ENCODE measurements at places on chromosomes 1 and 21.

DNA sequence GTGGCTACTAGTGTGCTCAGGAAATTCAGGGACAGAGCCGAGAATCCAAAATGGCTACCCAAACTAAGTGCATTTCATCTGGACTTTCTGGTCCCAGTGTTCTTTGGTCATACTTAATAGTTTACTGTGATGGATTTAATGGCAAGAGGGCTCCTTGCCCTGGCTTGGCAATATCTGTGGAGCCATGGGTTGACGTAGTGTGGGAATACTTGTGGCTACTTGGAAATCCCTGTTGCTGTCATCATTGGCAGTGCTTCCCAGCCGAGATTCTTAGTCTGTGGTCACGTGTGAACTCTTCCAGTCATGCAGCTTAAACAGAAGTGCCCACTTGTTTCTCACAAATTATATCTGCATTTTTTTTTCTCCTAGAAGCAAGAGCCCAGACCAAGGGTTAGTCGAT is 198.9 kb downstream of the HS2ST1 start:
- no peak for DNase-seq

- no peak for DNase-seq
Observed at GRCh38 chr1:94757931-94758330, 62.2 kb upstream of the SLC44A3 start.

- no peak for DNase-seq
Observed at GRCh38 chr1:38608202-38608864, 251.2 kb downstream of the RRAGC start.

GRCh38 chr1:202965422-202965821 is 1.6 kb downstream of the CYB5R1 start:
- no peak for DNase-seq

DNA sequence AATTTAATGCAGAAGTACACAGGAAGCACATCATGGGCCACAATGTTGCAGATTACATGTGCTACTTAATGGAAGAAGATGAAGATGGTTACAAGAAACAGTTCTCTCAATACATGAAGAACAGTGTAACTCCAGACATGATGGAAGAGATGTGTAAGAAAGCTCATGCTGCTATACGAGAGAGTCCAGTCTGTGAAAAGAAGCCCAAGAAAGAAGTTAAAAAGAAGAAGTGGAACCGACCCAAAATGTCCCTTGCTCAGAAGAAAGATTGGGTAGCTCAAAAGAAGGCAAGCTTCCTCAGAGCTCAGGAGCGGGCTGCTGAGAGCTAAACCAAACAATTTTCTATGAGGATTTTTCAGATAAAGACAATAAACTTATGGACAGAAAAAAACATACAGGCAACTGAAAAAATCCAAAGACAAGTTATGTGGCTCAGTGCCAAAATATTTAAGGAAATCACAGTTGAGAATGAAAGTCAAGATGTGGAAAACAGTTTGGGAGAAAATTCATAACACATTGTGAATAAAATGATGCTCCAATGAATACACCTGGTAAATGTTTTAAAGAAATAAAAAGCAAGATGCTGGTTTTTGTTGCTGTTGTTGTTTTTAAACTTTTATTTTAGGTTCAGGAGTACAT is 2.8 kb upstream of the ZNF644 start:
- no peak for DNase-seq

GRCh38 chr1:183871601-183872000 is 66.7 kb downstream of the RGL1 start:
- no peak for DNase-seq

DNA sequence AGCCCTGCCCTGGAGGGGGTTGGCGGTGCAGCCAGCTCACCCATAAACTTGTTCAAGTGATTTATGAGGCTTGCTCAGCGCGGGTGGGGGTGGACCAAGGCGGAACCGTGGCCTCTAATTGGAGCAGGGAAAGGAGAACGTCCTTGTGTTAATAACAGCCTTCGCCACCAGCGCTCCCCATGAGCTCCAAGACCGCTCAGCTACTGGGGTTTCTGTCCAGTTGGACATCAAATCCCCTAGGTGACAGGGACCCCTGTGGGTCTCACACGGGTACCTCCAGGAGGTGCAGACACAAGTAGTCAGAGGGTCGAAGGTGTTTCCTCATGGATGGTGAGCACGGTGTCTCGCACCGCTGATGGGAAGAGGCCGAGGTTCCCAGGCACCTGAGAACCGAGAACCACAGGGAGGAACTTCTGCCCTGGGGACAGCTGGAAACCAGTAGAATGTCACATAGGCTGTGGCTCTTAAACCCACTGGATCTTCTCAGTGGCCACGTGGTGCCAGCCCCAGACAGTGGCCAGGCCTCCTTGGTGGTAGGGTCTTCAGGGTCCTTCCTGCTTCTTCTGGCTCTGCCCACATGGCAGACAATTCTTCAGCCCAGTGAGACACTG is 3.7 kb upstream of the ACTRT2 start:
- DNase-seq = no peak

DNA sequence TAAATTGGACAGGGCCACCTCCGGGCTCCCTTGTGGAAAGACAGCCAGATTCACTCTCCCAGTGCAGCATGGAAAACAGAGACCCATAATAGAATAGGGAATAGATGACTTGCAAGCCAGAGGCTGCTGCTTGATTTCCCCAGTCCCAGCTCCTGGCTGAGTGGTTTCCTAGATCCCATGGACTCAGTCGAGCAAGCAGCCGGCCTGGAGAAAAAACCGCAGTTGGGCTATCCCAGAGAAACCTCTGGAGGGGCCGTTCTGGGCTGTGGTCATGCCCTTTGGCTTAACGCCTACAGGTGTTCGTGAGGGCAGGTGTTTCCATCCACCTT is 61.7 kb downstream of the ELK4 start:
- DNase-seq = no peak

- no peak for DNase-seq
Observed at GRCh38 chr1:121558514-121558913, 373.7 kb downstream of the SRGAP2C start.

GRCh38 chr1:228918335-228918734 is 183.1 kb downstream of the RHOU start:
- no peak for DNase-seq

DNA sequence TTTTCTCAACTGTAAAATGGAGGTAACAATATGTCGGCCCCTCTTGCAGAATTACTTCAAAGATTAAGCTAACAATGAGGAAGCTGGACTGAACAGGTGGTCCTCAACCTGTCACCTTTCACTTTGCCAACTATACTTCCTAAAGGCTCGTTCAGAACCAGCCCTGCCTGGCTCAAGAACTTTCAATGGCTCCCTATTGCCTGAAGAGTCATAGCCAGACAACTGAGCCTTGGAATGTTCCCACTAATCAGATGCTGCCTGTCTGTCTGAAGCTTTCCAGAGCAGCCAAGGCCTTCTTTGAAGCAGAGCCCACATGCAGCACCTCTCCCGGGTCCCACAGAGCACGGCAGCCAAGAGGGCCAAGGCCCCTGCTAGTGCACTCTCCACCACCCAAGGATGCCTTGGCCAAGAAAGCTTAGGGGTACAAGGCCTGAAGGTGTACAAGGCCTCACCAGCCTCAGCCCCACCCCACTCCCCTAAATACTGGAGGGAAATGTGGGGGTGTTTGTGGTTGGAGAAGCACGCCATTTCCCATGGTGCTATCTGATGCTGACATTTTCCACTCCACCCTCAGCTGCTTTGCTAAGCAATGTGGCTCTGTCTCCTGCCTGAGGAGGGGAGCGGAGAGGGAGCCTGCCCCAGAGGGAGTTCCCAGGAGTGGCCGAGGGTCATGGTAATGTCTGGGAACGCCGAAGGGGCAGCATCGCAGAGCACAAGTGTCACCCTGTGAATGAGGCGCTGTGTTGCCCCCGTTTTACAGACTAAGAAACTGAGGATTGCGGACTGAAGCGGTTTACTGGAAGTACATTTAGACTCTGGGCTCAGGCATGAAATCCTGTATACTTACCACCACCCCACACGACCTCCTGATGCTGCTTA is 8.2 kb upstream of the LAPTM5 start:
- DNase-seq = no peak

- DNase-seq = no peak
Observed at GRCh38 chr1:212958175-212958574, 7.8 kb downstream of the VASH2 start.

DNA sequence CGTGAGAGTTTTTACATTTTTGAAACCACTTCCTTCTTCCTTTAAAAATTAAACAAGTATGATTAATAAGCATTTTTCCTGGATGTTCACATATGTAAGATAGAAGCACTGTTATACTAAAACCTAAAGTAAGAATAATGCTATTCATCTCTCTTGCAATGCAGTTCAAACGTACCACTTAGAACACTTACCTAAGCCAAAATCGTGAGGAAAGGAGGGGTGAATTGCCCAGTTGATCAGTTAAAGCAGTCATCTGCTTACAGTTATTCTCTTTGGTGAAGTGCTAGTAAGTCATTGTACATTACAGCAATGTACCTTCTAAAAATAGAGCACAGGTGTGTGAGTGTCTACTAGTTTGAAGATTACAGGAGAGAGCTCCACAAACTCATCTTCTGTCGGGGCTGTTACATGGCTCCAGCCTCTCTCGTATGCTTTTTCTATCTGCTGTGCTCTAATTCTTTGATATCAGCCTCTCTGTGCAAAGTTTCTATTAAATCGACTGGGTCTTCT is 3.4 kb downstream of the NCAM2 start:
- no peak for DNase-seq

- DNase-seq = no peak
Observed at GRCh38 chr1:169572187-169572586, 14.1 kb downstream of the F5 start.

GRCh38 chr1:118298397-118298796 is 113.4 kb upstream of the SPAG17 start:
- no peak for DNase-seq

DNA sequence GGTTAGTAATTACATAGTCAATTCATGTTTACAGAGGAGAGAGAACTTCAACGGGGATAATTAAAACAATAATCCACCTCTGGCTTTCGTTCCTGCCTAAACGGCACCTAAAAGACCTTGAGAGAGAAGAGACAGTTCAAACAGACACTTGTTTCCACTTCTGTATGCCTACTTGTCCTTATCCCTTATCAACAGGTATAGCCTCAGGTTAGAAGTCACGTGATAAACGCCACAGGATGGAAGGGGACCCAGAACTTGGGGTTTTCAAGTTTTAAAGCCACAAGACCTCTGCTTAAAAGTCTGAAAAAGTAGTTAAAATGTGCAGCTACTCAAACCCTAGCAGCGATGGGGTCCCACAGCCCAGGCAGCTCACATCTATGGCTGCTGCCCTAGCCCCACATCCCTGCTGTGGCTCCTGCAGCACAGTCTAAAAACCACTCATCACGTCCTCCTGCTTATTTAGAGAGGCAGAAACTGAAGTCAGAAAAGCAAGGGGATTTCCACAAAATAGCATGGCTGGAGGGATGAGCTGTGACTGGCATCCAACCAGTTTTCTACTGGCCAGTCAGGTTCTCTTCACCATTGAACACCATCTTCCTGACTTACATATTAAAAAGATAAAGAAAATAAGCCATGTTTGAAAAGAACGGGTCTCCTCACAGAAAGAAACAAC is 51.2 kb upstream of the SEC16B start:
- no peak for DNase-seq

DNA sequence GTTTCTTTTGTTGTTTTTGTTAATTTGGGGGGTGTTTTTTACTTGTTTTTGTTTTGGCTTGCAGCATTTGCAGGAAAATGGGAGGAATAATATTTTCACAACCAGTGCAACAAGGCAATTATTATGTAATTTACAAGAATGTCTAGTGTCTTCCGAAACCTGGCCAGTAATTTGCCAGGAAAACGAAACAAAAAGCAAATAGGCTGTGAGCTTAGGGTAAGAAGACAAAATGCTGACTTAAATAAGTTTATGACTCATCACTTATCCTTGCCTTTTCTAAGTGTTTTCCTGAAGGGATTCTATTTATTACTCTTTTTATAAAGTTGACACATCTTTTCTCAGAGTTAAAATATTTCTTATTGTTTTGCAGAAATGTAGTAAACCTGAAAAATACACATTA is 49.8 kb downstream of the KCNT2 start:
- no peak for DNase-seq

DNA sequence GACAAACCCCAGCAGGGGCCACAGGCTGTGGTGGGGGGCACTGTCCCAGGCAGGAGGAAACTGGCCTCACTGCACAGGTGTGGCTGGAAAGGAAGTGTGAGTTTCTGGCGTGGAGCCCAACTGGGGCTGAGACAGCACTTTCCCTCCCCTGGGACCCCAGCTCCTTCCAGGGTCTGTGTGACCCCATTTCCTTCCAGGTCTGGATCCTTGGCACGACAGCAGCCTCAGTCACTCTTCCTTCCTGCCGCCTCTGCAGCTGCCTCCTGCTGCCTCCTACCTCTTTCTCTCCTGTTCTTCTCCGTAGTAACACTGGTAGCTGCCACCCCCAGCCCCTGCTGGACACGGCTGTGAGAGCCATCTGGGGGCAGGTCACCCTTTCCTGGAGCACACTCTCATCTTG is 88.0 kb downstream of the SIK1 start:
- no peak for DNase-seq

DNA sequence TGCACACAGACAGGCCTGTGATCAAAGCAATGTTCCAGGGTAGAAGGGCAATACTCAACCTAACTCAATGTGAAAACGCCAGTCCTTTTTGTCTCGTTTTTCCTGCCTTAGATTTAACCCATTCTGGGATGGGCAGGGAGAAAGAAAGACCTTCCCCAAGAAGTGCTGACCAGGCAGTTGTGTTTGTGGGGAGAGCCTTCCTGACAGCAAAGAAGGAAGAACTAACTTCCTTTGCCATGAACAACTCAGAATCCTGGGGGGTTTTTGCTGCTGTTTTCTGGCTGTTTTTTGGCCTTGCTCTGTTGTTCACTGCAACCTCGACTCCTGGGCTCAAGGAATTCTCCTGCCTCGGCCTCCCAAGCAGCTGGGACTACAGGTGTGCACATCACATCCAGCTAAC is 112.0 kb upstream of the RAB4A start:
- DNase-seq = no peak

Data from cortex of kidney (tissue), 1 donor.